ENCODE measurements at places on chromosomes 7 and 10.

DNA sequence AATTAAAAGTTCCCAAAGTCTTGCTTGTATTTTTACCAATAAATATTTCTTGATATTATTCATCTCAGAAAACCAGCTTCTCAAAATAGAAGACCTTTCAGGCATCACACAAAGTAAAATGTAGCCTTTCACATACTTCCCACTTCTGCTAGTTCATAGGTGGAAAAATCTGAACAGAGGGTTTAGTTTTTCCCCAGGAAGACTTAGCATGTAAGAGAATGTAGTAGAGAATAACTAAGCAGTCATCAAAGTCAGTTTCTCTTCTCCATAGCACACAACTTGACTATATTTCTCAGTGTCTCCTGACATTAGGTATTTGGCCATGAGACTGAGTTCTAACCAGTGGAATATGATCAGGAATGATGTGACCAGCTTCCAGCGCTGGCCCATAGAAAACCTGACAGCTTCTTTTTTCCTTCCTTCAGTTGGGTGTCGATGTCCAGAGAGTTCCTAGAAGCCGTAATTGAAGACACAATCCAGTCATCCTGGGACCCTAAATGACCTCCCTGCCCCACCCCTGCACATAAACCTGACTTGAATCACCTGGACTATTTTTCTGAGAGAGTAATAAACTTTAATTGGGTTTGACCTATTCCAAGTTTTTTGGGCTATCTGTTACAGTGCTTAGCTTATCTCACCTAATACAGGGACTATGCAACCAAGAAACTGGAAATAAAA is 67.5 kb upstream of the WNT16 start:
- no peak for DNase-seq

DNA sequence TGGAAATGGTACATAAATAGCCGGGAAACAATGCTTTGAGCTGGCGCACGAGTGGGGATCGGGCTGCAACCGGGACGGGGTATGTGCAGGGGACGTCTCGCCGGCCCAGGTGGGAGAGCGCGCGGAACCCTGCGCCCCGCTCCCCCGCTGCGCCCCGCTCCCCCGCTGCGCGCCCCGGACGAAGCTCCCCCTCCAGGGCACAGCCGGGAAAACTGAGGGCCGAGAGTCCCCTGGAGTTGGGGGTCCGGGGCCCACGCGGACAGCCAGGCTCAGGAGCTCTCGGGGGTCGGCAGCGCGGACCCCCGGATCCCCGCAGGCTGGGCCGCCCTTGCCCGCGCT is 514 bp downstream of the RADIL start:
- DNase-seq, result no peak

- DNase-seq, result no peak
Observed at GRCh38 chr7:87759501-87759900, 116.7 kb downstream of the SLC25A40 start.

DNA sequence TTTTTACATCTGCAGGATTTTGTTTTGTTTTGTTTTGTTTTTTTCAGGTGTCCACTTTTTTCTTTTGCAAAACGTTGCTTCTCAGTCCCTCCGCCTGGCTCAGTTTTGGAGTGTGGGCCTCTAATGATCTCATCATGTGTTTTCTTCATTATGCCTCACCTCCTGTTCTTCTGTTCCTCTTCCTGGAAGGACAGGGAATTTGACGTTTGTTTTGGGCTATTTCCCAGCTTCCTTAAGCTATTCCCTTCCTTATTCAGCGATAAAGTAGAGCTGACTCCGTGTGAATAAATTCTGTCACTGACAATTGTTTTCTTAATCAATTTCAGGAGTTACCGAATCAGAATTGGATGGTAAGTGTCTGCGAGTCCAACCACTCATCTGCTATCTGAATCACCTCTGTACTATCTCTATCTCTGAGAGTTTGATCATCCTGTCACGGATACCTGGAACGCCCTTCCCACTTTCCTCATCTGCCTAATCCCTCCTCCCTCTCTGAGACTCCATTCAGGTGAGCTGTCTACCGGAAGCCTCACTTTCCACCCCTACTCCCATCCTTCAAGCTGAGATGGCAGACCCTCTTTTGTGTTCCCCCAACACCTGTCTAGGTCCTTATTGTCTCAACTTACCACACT is 218.4 kb downstream of the GATA3 start:
- DNase-seq, result no peak

- no peak for DNase-seq
Observed at GRCh38 chr10:22325272-22326144, 4.6 kb downstream of the BMI1 start.

GRCh38 chr7:30996256-30996655 is 32.5 kb downstream of the GHRHR start:
- no peak for DNase-seq

DNA sequence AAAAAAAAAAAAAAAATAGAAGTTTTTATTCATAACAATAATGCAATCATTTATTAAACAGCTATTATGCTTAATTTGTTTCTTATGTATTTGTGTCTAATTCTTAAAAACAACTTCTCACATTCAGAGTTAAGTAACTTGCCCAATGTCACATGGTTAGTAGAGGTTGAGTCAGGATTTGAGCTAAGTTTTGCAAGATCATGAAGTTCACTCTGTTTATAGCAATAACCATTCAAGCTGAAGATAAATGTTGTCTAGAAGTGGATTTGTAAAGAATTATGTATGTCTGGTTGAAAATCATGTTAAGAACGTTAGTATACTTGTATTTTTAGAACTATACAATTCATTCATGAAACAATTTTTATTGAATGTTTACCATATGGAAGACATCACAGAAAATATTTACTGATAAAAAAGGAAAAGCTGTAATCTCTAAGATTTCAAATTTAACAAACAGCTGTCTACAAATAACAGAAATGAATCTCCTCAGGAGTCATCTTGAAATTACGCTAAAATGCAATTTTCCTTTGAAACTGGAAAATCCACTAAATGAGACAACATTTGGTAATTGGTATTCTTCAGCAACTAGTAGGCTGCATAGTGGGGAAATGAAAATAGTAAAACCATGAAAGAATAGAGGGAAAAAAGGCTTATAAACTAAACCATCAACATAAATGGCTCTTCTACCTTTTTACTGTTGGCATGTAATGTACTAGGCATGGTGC is 70.5 kb upstream of the AHR start:
- no peak for DNase-seq

DNA sequence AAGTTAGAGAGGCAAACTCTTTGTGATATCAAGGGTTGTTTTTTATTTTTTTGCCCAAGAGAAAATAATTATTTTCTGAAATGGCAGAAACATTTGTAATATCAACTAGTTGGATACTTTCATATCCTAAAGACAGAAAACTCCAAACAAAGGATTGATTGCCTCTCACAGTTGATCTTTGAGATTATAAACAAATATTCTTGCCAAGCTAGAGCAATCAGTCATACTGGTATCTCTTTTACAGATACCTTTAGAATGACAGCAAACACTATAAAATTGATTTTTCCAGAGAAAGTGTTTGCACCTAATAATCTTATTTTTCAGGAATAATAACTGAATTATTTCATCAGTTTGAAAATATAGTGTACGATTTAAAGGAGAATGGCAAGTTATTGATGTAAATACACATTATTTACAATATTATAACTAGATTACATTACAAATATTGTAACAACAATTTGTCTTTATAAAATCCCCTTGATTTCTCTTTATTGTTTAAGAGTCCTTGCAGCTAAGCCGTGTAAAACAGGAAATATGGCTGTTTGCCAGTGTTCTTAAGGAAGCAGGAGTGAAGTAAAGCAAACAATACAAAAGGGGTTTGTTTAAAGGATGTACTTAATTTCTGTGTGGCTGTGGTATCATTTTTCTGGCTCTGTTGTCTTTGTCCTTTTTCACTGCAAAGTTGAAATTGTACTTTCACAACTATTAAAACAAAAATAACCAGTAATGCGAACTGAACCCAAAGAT is 58.4 kb downstream of the MAPK8 start:
- no peak for DNase-seq

- no peak for DNase-seq
Observed at GRCh38 chr7:77426521-77427051, 10.4 kb upstream of the GSAP start.

DNA sequence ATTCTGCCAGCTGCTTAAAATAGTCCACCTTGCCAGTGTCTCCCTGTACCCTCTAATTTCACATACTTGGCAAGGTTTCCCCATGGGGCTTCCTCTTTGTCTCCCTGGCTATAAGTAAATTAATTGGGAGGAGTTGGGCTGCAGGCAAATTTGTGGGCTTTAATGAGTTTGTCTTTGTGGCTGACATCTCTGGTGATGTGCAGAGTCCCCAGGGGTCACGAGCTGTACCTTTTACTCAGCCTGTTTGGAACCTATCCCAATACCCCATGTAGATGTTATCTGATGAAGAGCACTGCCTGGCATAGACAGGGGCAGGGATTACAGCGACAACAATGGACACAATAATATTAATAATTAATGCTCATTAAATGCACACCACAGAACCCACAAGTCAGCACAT is 132.5 kb downstream of the SLIT1 start:
- no peak for DNase-seq

- no peak for DNase-seq
Observed at GRCh38 chr10:78255214-78255613, 221.6 kb downstream of the RPS24 start.

DNA sequence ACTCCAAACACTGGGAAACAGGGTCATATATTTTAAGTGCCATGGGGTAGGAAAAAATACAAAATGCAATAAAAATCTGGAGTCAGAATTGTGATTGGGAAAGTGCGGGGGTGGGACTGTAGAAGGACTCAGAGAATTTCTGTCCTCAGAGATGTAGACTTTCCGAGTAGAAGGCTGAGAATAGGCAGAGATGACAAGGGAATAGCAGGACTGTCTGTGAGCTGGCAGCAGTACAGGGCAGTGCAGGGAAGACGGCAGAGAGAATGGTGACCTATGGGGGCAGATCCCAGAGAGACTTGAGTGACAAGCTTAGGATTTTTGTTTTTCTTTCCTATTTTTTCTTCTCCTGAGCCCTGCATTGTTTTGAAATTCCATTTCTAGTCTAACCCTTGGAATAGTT is 127.6 kb downstream of the SLC16A9 start:
- no peak for DNase-seq

DNA sequence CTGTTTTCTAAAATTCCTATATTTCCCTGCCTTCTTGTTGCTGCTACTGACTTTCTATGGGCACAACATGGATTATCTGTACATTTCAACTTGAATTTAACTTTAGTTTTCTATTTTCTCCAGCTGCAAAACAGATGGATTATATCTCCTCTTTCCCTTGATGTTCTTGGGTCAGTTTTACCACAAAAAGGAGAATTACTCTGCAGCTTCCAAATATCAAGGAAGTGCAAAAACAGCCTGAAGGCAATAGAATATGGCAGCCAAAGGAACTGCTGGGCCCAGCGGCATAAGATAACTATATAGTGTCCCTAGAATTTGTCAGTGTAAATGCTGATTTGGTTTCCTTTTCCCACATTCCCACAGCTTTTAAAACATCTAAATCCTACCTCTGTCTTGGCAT is 29.1 kb downstream of the CPED1 start:
- DNase-seq, result no peak

GRCh38 chr7:153590136-153590535 is 462.1 kb upstream of the DPP6 start:
- DNase-seq, result no peak

DNA sequence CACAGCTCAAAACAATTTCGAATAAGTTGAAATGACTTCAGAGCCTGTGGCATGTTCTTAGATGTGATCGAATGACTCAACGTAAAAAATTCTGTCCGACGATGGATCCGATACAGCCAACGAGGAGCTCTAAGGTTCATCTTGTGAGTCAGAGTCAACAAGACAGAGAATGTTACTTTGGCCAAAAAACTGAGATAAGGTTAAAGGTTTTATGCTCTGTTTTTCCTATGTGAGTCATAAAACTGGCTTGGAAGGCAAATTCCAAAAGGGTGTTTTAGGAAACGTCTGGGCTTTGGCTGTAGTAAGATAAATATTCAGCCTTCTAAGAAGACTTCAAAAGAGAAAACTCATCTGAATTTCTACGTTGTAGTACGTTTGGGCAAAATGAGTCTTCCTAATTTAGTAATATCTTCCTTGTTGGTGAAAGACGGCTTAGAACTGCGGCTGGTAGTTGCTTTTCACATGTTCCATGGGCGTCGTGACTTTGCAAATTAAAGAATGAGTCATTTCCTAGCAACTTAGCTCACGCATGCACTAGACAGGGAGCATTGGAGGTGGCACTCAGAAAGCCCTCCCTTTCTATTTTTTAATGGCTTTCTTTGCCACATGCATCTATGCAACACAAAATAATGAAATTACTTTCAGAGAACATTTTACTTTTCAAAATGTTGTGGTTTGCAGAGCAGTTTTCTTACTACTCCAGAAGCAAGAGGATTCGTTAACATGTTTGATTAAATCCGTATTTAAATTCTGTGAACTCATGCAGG is 28.2 kb downstream of the PFKP start:
- DNase-seq, result no peak

- DNase-seq, result no peak
Observed at GRCh38 chr7:85111761-85112160, 75.1 kb downstream of the SEMA3D start.

- DNase-seq, result no peak
Observed at GRCh38 chr10:1050554-1050953, 1.6 kb upstream of the IDI1 start.

GRCh38 chr10:67789769-67790168 is 48.2 kb downstream of the DNAJC12 start:
- DNase-seq, result no peak

GRCh38 chr10:14574291-14574690 is 200.4 kb downstream of the FAM107B start:
- no peak for DNase-seq

Data from NCI-H187 treated with DMSO at 0.1 percent for 48 hours (cell line).